ENCODE measurements at places on chromosomes 1 and 21. TPM values are rescaled to one million over a fixed set of nuclear protein-coding genes. Genes with fewer than 3 reads are reported as not detected.
A peak's percentile ranks its signal among the peaks of the same experiment; 100 is the strongest.

DNA sequence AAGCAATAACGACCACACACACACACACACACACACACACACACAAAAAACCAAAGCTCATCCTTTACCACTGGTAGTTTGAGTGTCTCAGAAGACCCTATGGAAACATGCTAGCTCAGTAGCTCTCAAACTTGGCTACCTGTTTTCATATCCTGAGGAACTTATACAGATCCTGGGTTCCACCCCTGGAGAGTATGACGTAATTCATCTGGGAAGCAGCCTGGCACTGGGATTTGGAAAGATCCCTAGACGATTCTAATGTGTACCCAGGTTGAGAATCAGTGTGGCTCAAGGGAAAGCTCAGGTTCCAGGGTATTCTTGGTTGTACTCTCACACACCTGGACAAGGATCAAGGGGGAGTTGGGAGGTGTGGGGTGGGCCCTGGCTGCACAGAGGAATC, 85.9 kb downstream of the SELENOF start:
- no peak for DNase-seq

GRCh38 chr1:23422941-23423340, 1.6 kb downstream of the TCEA3 start:
- no peak for DNase-seq

DNA sequence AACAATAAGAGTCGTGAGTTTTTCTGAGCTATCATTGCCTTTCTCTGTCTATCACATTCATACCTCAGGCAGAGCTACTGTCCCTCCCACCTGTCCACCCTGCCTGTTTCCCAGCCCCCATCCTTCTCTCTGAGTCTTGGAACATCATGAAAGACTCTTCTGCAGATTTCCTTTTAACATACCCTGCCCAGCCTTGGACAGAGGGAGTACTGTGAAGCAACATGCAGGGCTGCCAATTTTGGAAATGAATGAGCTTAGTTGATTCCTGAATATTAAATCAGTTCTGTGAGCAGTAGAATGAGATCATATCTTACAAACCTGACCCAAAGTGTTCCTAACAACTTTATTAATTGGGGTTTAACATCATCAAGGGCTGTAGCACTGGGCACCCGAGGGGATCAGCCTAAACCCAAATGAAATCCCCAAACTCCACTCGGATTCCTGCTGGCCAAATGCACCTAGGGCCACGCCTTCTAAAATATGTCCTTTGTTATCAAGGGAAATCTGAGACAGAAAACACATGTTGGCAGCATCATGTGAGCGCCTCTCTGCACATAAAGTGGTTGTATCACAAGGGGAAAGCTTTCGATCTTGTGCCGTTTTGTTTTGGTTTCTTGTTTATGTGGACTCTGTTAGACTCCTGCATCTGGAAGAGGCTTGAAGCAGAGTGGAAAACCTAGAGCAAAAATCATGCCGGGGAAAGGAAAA, 357.6 kb downstream of the KIF26B start:
- peak; percentile 74 for DNase-seq

GRCh38 chr1:37310064-37310463, 164.3 kb upstream of the ZC3H12A start:
- DNase-seq = no peak

DNA sequence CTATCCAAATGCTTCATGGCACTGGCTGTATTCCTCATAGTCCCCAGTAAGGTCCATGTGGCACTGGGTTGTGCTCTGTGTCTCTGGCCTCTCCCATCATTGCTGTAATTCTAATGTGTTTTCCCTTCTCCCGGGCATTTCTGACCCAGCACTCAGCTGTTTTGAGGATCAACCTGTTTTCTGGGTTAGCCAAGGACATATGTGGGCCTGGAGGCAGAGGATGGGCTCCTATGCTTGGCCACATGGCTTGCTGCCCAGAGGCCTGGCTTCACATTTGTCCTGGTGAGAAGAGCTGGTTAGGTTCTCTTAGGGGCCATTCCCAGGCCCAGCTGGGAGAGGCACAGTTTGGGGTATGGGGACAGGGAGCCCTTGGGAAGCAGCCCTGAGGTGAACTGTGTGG, 103.1 kb downstream of the FAM78B start:
- no peak for DNase-seq

- DNase-seq = no peak
Measured at GRCh38 chr1:14220811-14221210, 377.7 kb upstream of the KAZN start.

DNA sequence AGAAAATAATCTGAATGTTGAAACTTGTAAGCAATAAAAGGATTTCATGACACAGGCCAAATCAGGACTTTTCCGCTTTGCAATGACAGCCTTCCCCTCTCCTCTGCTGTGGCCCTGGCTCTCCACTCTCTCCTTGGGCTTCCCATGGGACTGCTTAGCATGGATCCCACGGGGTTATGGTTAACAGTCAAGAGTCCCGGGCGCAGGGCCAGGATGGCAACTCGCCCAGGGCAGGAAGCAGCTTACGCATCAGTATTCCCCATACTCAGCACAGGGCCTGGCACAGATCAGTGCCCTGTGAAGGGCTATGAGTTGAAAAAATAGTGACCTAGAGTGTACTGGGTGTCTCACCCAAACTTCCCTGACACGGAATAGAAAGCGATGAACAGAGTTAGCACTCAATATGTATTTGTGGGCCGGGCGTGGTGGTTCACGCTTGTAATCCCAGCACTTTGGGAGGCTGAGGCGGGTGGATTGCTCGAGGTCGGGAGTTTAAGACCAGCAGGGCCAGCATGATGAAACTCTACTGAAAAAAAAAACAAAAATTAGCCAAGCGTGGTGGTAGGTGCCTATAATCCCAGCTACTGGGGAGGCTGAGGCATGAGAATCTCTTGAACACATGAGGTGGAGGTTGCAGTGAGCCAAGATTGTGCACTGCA, 29.1 kb upstream of the GRHL3 start:
- DNase-seq = peak; percentile 97

DNA sequence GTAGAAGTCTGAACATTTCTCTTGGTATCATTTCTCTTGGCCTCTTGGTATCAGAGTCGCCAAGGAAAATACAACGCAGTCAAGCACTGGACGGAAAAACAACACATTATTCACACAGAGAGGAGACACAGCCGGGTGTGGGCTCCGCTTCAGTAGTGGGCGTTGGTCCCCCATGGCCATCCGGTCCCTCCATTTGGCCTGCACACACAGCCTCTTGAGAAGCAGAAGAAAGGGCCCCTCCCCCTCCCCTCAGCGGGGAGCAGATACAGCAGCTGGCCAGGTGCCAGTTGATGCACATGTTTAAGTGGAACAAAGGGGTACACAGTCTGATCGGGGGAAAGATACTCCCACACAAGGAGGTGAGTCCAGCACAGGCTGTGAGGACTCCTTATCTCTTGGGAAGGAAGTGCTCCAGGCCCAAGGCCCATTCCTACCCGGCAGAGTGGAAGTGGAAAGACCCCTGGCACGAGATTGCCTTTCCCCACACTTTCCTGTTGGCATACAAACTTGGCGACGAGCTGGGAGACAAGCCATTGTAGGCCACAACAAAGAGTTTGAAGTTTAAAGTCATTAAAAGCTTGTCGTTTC, 311.3 kb downstream of the FAM72C start:
- DNase-seq = no peak

DNA sequence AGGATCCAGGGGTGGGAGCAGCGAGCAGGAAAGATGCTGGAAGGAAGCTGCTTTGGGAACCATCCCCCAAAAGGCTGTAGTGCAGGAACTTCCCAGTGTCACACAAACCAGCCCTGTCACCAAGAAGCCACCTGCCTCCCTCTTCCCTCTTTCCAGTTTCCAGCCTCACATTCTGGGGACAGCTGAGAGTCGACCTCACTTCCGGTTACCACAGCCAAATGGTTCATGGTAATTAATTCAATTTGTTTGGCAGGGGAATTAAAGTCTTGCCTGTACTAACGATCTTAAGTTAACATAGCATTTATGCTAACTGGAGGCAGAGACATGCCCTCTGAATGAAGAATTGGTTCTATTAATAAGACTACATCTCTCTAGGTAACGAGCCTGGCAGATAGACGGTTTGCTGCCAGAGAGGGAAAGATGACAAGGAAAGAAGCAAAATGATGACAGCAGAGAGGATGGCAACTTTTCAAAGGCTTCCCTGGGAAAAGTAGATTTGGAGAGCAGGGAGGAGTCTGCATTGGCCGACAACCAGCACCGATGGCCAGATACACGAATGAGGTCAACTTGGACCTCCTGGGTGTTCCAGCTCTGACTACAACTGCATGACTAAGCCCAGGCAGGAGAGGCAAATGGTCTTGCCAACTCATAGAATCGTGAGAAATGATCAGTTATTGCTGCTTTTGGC, 64.1 kb downstream of the TMCO4 start:
- DNase-seq = peak; percentile 77

- no peak for DNase-seq
Measured at GRCh38 chr1:202046227-202046626, 35.8 kb downstream of the ELF3 start.

DNA sequence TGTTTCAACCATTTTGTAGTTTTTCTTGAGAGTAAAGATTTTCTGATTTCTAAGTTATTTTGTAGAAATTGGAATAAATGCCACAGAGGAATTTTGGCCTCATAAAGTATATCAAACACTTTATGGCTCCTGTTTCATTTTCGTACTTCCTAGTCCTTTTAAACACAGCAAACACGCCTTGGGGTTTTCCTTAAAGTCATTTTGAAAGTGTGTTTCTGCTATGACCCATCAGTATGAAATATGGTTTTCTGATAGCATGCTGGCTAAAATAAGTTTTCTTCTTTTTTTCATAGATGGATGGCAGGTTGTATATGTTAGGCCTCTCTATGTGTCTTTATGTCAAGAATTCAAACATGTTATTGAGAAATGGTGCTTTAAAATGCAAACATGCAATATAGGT, 940.1 kb upstream of the TMPRSS15 start:
- DNase-seq = no peak

DNA sequence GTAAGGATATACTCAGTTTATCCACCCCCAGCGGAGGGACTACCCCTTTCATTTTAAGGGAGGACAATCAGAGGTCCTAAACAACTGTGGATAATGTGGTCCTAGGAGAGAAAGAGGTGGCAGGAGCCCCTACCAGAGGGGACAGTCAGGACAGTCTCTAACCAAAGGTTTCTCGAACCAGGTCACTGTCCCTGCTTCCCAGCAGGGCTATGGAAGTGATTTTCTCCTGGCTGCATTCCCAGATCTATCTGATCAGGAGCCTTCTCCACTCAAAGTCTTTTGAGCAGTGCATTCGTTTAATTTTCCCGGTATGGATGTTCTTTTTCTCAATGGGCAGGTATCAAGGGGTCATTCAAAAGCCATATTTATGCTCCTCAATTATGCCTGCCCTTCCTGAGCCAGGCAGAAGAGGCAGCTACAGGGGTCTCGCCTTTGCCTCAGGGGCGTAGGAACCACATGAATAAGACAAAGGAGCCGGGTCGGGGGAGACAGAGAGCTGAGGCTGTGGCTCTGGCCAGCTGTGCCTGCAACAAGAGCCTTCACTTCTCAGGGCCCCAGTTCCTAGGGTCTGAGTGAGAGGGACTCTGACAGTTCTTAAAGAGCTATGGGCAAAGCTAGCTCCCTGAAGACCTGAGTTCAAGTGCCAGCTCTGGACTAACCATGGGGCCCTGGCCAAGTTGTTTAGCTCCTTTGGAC, 62.5 kb upstream of the DMRTB1 start:
- no peak for DNase-seq

DNA sequence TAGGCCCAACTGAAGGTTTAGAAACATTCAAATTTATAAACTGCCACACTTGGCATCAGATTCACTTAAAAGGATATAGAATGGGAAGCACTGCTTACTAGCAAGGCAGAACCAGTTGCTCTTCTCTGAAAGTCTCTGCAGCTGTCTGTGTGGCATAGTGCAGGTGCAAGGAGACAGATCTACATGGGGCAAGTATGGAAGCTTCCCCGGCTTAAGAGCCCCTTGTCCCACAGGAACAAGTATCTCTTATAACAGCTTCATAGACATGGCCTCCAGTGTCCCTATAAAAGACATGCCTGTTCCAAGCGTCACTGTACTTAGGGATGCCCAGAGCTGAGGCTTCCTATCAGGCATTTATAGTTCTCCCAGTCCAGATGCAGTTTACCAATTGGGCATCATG, 26.5 kb downstream of the ZBTB8B start:
- DNase-seq = no peak

- no peak for DNase-seq
Measured at GRCh38 chr1:36664571-36665287, 182.0 kb upstream of the CSF3R start.

DNA sequence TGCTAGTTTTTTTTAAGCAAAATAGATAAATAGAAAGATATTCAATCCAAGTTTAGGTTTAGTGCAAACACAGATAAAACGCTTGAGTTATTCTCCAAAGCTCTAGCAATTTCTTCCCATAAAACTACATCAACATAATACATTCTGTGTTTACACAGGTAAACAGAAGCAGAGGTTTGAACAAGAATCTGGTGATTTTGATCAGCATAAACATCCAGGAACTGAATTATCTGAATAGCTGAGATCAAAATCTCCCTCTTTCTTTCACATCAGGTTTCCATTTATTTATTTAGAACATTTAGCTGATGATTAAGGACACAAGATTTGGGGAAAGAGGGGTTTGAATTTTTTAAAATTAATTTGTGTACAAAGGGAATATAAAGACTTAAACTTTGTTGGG, 1564.6 kb downstream of the MRPL39 start:
- DNase-seq = no peak

DNA sequence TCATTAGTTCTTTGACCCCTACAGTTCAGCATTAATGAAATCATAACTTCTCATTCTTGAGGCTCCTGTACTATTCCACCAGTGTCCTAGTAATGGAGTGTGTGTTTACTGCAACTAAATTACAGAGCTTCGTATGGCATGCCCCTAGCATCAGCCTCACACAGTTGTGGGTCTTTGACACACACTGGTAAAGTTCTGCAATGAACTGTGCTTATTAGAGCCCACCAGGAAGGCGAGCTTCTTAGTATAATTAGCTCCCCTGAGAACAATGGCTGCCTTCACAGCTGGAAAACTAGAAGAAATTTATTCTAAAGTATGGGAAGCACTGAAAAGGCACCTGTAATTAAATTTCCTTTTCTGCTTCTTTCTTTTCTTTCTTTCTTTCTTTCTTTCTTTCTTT, 251.1 kb upstream of the RGS18 start:
- no peak for DNase-seq

- peak; percentile 84 for DNase-seq
Measured at GRCh38 chr1:8239306-8240023, 78.4 kb upstream of the SLC45A1 start.

DNA sequence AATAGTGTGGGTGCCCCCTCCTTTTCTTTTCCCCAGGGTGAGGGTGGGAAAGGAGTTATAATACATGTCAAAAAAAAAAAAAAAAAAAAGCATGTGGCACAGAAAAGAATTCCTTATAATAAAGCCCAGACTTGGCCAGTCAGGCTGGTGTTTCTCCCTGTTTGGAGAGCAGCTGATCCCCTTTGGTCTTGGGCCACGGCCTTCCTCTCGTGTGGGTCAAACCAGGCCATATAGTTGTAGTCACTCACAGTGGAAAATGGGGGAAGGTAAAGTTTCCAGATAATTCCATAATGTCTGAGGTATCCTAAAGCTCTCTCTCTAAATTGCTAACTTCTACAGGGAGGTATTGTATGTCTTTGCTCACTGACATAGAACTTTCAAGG, 22.0 kb downstream of the CLIC6 start:
- DNase-seq = no peak

GRCh38 chr1:109786531-109787021, 22.9 kb upstream of the EPS8L3 start:
- peak; percentile 63 for DNase-seq

The SPTA1 gene
- total RNA-seq = not detected

The WNT3A gene
- total RNA-seq = not detected

The OR2L5 gene
- total RNA-seq = not detected

The PIK3R3 gene
- 14.2 TPM for total RNA-seq

The CBR3 gene
- 12.1 TPM for total RNA-seq

The TMCC2 gene
- total RNA-seq = 3.2 TPM
